Stimulated activated CD4-positive, alpha-beta T cell treated with anti-CD3 and anti-CD28 coated beads, TNF-alpha, amount 100 ng/mL, for 4 hours (primary cell): ENCODE measurements at places on chromosomes 5 and 9.

DNA sequence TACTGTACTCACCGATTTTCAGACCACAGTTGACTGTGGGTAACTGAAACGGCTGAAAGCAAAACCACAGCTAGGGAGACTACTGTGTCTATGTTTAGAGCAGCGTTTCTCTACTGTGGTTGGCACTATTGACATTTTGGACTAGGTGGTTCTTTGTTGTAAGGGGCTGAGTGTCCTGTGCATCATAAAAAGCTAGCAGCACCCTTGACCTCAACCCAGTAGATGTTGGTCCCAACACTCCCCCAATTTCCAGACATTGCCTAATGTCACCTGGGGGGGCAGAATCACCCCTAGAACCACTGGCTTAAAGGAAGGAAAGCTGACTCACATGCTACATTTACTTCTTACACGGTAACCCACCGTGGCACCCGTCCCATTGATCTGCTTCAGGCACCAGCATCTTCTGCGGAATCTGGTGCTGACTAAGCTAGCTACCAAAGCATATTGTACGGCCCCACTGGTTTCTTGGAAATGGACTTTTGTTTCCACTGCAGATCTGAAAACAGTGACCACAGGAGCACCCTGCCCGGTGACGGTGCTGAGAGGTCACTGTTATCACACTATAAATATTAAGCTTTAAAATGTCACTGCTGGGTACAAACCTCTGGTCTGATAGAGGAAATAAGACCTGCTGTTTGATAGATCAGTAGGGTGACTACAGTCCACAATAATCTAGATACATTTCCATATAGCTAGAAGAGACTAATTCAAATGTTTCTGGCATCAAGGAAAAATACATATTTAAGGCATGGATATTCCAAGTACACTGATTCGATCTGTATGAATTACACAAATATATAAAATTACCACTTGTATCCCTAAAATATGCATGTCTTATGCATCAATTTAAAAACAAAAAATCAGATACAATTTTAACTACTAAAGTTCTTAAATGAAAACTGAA, 151.4 kb downstream of the HSD17B3 start:
- peak; percentile 10 for DNase-seq

- no peak for DNase-seq
Measured at GRCh38 chr5:69001627-69002026, 92.2 kb upstream of the SLC30A5 start.

DNA sequence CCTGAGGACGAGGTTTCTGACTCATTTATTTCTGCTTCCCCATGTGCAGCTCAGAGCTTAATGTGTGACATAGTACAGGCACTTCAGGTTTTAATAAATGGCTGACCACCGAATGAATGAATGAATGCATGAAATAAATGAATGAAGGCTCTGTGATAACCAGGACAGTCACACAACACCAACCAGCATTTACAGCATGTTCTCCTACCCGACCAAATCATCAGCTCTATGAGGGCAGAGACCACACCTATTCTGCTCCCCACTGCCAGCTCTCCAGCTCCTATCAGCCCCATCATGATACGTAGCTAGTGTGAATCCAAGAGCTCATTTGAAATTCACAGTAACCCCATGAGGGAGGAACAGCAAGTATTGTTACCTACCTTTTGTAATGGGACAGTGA, 4.8 kb downstream of the TMOD1 start:
- no peak for DNase-seq

GRCh38 chr9:18358325-18358724, 115.6 kb upstream of the ADAMTSL1 start:
- no peak for DNase-seq

DNA sequence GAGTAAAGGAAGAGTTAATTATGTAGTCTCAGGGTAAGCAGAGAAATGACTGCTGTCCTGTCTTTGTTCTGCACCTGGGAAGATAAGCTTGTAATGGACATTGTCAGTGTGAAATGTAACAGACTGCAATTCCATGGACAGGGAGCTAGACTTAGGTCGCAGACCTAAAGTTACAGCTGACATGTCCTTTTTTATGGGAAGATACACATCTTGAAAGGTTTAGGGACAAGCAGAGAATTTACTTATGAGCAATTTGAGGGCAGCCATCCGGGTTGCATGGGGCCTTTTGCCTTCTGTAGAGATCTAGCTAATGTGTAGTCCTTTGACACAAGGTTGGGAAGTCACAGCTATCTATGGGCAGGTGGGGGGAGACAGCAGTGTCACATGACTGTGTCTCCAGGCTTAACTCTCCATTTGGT, 85.7 kb downstream of the SERINC5 start:
- DNase-seq = no peak

DNA sequence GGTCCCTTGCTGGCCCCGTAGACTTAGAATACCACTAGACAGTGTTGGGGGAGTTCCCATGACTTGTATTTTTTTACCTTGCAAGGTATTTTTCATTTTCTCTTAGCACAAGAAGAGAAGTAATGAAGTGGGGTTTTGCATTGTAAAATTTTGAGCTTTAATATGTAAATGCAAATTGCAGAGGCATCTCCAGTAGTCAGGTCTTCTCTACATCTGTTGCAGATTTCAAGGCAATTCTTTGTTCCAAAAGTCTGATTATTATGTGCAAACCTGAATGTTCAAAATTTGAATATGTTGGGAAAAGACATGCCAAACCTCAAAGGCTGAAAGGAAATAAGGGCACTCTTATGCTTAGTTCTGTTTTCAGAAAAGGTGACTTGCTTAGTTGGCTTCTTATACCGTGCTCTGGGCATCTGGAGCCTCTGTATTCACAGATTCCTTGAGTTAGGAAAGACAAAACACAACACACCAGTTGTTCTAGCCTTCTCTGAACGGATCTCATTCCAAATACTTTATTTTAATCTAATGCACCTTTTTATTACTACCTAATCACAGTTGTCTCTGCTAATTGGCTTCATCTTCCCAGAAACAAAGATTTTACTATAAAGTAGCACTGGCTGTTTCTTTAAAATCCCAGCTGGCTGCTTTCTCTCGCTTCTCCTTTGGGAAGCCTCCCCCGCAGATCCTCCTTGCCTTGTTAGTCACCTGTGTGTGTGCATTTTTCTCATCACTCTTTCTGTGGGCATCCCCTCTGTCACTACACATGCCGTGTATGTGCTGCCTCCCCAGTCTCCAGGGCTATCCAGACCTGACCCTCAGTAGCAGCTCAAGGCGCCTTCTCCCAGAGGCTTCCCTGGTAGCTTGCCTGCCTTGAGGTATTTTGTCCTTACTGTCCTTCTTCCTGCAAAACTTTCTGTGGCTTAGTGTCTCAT, 138.2 kb downstream of the TLE4 start:
- DNase-seq = no peak

- peak; percentile 20 for DNase-seq
Measured at GRCh38 chr9:37036776-37037502, 2.9 kb upstream of the PAX5 start.

DNA sequence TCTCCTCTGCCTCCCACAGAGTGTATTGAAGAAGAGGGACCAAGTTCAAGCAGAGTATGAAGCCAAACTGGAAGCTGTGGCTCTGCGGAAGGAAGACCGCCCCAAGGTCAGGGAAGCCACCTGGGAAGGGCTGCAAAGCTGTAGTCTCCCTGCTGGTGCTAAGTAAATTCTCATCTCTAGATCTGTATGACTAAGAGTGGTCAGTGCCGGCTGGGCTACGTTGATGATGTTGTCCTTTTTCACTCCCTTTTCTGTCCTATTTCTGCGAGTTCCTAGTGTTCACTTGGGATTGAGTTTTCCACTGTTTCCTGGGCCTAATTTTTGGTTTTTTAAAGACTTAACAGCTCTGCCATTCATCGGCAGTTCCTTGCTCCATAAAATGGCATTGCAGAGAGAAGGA, 39.8 kb downstream of the SLC46A2 start:
- no peak for DNase-seq

- no peak for DNase-seq
Measured at GRCh38 chr5:28729067-28729466, 1690.7 kb upstream of the CDH9 start.

DNA sequence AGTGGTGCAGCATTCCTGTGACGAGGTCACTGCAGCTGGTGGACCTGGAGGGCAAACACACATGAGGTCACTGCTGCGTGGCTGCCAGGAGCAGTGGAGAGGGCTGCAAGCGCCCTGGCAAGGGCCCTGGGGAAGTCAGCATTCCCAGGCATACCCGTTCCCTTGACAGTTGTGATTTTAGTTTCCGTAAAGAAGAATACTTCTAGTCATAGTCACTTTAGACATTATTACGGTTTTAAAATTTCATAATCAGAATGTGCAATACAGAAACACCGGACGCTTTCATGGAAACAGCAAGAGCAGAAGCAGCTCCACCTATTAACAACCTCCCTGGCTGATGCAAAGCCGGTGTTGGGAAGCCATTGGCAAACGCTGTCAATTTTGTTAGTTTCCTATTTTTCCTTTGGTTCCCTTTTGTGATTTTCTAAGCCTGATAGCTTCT, 129.8 kb downstream of the GADD45G start:
- DNase-seq = no peak

- DNase-seq = no peak
Measured at GRCh38 chr9:110738982-110739381, 70.4 kb downstream of the MUSK start.

- DNase-seq = no peak
Measured at GRCh38 chr5:94072116-94072515, 330.7 kb upstream of the POU5F2 start.

DNA sequence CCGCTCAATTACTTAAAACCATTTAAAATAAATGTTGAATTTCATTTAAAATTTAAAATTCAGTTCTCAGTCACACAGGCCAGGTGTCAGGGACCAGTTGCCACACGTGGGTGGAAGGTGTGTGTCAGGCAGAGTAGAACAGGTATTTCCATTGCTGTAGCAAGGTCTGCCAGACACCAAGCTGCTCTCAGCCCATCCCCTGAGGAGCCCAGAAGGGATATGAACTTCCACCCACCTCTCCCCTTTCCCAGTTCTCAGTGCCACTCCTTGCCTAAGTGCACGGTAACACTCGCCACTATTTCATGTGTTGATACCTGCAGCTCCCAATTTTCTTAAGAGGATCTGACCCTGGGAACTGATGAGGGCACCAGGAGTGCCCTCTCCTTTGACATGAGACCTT, 12.7 kb downstream of the SYK start:
- no peak for DNase-seq

DNA sequence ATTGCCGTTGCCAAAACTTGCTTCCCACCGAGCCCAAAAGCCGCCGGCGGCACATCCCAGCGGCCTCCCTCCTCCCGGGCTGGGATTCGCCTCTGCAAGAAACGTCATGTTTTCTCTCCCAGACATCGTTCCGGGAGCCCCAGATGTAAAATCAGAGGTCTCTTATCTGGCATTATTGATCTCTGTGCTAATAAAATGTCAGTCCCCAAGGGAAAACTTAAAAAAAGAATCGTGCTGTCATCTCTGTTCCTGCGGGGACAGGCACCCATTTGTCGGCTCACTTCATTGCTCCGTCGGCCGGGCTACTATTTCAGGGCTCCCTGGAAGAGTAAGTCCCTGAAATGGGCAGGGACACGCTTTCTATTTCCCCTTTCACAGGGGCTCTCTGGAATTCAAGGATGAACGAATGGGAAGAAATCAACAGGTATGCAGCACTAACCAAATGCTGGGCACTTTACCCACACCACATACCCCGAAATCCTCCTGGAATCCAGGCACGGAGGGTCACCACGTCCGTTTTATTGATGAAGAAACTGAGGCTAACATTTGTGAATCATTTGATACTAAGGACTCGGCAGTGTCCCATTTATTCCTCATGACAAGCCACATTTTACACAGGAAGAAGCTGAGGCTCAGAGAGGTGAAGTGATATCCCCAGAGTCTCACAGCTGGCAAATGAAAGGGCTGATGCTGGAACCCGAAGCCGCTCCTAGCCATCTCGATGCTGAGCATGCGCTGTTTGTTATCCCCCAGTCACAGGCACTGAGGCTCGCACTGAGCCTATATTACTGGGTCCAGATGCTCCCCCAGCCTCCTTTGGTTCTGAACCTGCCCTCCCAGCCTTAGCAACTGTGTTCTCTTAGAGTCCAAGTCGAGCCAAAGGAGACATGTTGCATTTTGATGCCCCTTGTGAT, 35.7 kb upstream of the MSX2 start:
- no peak for DNase-seq

DNA sequence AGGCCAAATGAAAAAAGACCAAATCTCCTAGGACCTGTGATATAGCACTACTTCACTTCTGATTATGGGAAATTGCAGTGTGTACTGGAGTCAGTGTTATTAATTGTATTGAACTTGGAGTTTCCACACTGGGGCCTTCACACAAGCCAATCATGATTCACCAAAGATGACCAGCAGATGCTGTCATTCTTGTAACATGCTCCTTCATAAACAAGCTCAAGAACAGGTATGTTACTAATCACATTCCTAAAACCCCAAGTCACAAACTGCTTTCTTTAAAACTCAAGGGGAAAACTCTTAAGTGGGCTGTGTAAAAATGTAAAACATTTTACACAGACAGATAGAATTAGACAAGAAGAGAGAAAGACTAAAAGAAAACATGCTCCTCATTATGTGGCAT, 5.6 kb downstream of the KLHL3 start:
- no peak for DNase-seq

DNA sequence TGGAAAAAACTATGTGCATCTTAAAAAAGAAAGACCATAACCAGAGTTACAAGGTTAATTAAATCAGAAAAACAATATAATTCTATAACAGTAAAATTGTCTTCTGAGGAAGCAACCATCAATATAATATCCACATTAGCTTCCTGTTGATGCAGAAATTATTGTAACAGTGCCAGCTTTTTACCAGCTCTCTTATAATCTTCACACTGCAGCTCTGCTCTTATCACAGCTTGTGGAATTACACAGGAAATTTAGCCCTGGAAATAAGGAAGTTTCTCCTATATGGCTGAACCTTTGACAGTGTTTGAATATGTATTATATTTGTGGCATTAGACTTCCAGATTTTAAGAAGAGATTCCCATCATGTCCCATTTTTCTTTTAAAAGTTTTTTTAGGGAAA, 49.1 kb upstream of the TEK start:
- DNase-seq = no peak

GRCh38 chr9:97786341-97786740, 66.7 kb upstream of the FOXE1 start:
- DNase-seq = no peak

DNA sequence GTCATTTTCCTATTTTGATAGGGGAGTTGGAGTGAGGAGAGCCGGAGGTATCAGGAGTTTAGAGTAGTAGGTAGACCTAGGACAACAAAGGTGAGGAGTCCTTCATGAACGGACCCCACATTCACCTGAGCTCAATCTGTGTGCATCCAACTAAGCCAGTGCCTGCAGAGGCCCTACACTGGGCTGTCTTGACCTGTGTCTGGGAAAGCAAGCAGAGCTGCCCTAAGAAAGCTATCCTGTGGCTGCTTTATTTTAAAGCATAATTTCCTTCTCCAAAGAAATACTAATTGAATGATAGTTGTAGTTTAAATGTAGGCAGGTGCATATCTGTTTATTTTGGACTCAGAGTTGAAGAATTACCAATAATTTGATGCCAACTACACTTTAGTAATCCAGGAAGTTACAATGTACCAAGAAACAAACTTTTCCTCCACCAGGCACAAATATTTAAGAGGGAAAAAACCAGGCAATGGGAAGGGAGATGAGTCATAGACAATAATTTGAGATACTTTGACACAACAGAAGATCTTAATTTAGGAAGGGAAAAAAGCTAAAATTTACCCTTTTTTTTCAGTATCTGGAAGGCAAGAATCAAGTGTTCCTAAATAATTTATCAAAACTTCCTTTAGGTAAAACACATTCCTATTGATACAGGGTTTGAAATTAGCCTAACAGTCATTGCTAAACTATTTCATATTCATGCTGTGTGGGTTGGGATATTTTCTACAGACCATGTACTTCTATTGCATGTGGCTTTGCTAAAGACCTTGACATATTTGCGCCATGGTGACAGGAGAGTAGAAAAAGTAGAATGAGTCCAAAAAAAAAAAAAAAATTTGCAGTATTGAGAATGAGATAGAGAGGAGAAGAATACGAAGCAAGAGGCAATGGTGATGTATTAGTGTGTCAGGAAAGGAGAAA, 376.6 kb upstream of the TUSC1 start:
- no peak for DNase-seq
